Stimulated activated CD4-positive, alpha-beta T cell treated with anti-CD3 and anti-CD28 coated beads, Interleukin-1b, Interleukin-23, amount 100 ng/mL, for 1 hour (primary cell): ENCODE measurements at places on chromosomes 6 and 20.

- DNase-seq = no peak
Measured at GRCh38 chr6:150001295-150002008, 23.9 kb downstream of the RAET1L start.

GRCh38 chr20:21251278-21251677 lies 51.9 kb upstream of the XRN2 start:
- DNase-seq = no peak

DNA sequence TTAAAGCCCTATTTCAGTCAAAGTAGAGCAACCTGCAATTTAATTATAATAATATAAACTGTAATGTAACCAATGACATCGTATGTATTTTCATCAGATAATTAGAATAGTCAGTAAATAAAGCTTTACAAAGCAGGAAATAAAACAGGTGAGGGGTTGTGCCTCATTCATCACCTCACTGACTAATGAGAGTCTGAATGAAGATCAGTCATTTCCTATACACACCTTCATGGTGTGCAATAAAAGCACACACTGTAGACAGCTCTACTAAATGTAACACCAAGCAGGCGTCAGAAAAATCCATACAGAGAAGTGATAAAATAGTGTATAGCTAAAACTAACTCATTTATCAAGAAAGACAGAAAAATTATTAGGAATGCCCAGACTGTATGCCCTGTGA lies 105.9 kb downstream of the MAN1A1 start:
- no peak for DNase-seq

DNA sequence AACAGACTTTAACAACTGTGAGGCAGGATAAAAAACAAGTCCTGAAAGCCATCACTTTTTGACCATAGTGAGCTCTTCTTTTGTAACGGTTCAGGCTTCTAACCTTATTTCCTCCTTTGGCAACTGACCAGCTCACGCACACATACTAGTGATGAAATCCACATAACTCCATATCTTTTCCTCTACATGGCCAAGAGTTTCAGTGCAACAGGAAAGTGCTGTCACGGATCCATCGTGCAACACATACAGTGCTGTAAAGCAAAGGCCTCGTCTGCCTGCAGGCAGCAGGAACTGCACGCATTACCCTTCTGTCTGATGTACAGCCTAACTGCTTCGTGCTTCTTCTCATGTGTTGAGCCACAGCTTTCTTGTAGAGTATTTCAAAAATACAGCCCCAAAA lies 108.5 kb downstream of the EPM2A start:
- DNase-seq = no peak

GRCh38 chr20:56933331-56933698 lies 304.2 kb downstream of the TFAP2C start:
- no peak for DNase-seq
